NCI-H146 (cell line): ENCODE measurements at places on chromosomes 2 and 18.

DNA sequence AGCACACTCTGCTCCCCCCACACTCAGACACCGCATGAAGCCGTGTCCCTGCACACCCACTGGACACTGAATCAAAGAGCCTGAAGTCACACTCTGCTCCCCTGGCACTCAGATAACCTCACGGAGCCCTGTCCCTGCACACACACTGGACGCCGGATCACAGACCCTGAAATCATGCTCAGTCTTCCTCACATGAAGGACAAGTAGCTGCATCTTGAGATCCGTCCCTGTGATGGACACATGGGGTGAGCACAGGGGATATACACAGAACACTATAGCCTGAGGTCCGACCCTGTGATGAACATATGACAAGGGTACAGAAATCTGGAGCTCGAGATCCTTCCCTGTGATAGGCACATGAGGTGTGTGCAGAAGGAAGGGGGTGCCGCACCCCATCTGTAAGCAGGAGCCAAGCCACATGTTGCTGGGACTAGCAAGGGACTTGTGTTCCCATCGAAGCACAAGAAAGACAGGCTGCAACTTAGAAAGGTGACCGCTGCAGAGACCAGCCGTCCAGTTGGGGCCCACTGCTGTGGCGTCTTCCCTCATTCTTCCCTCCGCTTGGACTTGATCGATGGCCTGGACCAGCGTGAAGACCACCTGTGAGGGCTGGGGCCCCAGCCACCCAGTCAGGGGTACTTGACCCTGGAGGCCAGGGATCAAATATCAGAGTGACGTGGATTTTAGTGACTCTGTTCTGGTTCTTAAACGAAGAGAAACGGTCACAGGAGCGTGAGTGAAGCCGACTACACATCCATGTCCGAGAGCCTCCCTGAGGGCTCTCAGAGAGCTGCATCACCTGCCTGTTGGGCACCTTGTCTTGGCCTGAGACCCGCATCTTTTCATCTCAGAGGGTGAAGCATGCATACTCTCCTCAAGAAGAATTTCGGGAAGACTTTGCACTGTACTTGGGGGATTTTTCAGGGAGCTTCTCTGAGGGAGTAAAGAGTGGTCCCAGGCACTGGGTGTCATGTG, 391.7 kb upstream of the SALL3 start:
- no peak for DNase-seq

DNA sequence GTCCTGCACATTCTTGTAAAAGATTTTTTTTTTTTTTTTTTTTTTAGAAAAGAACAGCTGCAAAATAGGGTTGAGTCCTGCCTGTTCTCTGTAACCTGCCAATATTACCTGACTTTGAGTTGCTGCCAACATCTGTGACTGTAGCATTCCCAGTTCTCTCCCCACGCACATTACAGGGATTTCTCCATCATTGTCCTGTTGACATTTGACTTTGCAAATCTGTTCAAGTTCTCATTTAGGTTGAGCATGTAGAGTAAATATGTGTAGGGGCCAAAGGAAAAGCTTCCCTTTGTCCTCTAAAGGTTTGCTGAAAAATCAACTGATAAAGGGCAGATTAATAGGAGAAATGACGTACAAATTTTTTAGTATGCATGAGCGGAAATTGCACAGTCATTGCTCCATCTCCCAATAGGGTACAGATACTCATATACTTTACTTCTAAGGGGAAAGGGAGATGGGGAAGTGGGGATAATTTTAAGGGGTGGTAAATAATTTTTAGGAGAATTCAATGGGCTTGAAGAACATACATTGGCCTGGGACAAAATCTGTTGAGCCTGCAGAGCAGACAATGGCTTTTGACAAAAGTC, 385.5 kb downstream of the PIK3C3 start:
- no peak for DNase-seq

GRCh38 chr2:197274937-197275336, 35.6 kb downstream of the ANKRD44 start:
- DNase-seq: no peak

DNA sequence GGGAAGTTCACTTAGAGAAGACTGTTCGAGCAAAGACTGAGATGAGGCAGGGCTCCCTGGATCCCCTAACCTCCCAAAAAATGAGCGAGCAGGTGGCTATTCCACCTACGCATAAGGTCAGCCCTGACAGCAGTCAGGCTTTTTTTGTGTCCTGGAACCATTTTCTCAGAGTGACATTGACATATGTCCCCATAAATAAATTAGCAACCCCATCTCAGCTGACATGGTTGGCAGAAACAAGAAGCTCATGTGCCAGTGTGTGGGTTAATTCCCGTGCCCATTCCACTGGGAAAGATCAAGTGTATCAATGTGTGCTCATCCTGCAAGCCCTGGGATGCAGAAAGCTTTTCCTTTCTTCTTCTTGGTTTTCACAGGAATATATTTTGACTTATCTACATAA, 740.4 kb upstream of the CELF4 start:
- DNase-seq: no peak

DNA sequence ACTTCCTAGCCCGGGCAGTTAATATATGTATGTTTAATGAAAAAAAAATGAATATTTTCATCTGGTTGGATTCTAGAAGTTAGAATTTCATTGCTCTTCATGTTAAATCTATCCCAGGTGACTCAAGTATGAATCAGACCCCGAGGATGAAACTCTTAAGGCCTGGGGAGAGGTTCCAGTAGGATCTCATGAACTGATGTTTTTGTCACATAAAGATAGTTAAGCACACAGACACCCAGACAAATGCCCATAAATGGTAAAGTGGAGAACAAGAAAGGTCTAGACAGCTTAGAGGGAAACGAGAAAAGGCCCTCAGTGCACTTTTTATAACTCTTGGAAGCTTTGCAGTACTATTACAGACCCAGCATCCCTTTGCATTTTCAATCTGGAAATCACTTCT, 114.1 kb downstream of the RIF1 start:
- no peak for DNase-seq
